Pericardium fibroblast (primary cell): ENCODE measurements at places on chromosomes 3 and 15. TPM values are rescaled to one million over a fixed set of nuclear protein-coding genes. Genes with fewer than 3 reads are reported as not detected.

The IL17RC gene
- total RNA-seq = 31.6 and 113 TPM in 2 replicates

The CYP11A1 gene
- 1.4 and 6.5 TPM in 2 replicates for total RNA-seq

The WDR49 gene
- not detected in 2 replicates for total RNA-seq

The PRKCI gene
- total RNA-seq = 31.1 and 35.6 TPM in 2 replicates

The ATRIP gene
- 4.2 and 5.2 TPM in 2 replicates for total RNA-seq
